NCI-H1105 treated with DMSO at 0.1 percent for 48 hours (cell line): ENCODE measurements at places on chromosomes 3 and 15.
A peak's percentile ranks its signal among the peaks of the same experiment; 100 is the strongest.

GRCh38 chr3:106729481-106729880 is 647.8 kb upstream of the CCDC54 start:
- DNase-seq: no peak

- no peak for DNase-seq
Measured at GRCh38 chr3:133954717-133955360, 59.2 kb upstream of the RAB6B start.

- no peak for DNase-seq
Measured at GRCh38 chr3:172654470-172654869, 56.4 kb downstream of the NCEH1 start.

DNA sequence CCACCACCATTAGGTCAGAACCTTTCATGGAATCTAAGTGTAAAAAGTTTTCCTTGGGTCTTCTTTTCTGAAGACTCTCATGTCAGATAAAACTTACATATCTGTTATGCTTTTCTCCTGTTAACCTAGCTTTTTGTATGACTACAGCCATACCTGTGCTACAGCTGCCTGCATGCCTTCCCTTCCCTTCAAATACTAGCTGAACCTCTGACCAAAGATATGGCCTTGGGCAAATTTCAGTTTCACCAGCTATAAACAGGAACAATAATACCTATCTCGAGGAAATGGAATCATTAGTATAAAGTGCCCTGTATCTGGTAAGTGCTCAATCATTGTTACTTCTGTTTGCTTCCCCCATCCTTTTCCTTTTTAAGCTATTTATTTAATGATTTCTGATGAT is 25.0 kb downstream of the GLB1 start:
- DNase-seq: peak; percentile 8

DNA sequence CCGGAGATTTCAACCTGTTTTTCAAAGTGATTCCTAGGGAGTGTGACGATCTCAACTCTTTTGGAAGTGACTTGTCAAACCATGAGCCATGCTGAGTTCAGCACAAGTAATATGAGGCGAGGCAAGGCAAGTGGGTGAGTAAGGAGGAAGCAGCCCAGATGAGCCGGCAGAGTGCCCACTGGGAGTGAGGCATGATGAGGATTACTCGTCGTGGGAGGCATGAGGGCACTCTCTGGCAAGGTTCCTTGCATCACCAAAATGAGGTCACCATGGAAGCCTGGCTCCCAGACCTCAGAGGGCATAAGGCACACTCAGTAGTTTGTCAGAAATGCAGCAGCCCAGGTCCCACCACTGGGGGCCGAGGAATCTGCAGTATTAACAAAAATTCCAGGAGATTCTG is 636.1 kb downstream of the MAGI1 start:
- DNase-seq: no peak

DNA sequence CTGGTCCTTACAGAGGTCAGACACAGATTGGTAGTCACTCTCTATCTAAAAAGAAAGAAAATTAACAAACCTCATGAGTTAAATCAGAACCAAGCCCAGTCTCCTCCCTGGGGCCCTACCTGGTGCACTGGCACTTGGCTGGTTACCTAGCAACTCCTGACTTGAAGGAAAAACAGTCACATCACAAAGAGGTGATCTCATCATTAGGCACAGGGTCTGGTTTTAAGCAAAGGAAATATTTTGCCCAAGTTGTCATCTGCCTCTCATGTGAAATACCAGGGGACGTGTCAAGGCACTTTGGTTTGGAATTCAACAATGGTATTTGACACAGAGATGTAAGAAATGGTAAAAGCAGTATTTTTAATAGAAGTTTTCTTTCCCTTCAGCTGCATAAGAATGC is 47.7 kb upstream of the FMN1 start:
- no peak for DNase-seq
